ENCODE measurements at places on chromosomes 11 and 22. TPM values are rescaled to one million over a fixed set of nuclear protein-coding genes. Genes with fewer than 3 reads are reported as not detected.

- DNase-seq = no peak
- H3K4me1 ChIP-seq = no peaks in the 10 kb centered on the region
- H3K4me3 ChIP-seq = no peak overlapping the region
- no peaks in the 10 kb centered on the region for H3K36me3 ChIP-seq
- H3K27me3 ChIP-seq = peaks cover 5% of the 10 kb centered on the region
Measured at GRCh38 chr22:30829901-30830550, 135.4 kb downstream of the OSBP2 start.

- no peak overlapping the region for H3K27ac ChIP-seq
- no peaks in the 10 kb centered on the region for H3K27me3 ChIP-seq
Measured at GRCh38 chr11:107847184-107847583, 11.4 kb downstream of the SLC35F2 start.

DNA sequence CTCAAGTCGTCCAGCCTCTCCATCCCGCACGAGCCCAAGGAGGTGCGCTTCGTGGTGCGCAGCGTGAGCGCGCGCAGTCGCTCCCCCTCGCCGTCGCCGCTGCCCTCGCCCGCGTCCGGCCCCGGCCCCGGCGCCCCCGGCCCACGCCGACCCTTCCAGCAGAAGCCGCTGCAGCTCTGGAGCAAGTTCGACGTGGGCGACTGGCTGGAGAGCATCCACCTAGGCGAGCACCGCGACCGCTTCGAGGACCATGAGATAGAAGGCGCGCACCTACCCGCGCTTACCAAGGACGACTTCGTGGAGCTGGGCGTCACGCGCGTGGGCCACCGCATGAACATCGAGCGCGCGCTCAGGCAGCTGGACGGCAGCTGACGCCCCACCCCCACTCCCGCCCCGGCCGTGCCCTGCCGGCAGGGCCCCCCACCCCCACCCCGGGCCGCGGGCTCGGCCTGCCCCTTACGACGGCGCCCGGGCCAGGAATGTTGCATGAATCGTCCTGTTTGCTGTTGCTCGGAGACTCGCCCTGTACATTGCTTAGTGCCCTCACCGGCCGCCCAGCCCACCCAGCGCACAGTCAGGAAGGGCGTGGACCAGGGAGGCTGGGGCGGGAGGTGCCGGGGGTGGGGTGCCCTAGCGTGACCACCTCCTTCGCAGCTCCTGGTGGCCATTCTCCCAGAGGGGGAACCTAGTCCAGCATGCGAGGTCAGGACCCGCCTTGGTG, 6.9 kb upstream of the ACR start:
- H3K27ac ChIP-seq = no peak overlapping the region
- no peak for DNase-seq
- H3K4me3 ChIP-seq = no peak overlapping the region
- peaks cover 2% of the 10 kb centered on the region for H3K4me1 ChIP-seq
- H3K36me3 ChIP-seq = no peaks in the 10 kb centered on the region
- no peaks in the 10 kb centered on the region for H3K27me3 ChIP-seq

DNA sequence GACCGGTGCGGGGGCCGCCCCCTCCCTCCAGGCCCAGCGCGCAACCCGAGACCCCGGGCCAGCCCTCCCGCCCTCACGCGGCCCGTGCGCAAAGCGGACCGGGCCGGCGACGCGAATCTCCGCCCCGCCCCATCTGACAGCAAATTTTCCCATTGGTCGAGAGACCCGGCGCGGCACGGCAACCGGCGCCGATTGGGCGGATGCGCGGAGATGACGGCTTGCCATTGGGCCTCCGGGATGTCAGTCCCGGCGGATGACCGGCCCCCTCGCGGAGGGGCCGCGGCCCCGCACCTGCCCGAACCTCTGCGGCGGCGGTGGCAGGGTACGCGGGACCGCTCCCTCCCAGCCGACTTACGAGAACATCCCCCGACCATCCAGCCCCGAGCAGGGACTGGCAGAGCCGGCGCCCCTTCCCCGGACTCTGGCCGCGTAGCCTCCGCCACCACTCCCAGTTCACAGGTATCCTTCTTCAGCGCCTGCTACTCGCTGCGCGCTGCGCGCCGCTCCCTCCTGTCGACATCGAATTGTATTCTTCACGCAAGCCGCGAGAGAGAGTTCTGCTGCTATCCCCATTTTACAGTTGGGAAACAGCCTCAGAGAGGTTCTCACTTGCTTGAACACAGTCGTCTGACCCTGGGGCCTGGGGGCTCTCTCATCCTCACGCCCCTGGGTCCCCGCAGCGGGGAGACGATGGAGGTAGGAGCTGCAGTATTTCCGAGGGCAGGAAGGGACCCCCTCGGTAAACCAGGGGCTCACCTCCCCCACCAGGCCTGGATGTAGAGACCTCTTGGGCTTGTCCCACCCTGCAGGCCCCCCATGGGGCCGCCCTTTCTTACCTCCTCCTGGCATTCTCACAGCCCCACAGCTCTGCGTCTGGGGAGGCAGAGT, at the start of gene ARVCF:
Gene ARVCF (minus strand): TSS at position 90 of the 888 bp plus-strand sequence. CDS start 26,029 bp downstream, outside the sequence.
- peaks cover 28% of the 10 kb centered on the region for H3K27me3 ChIP-seq
- peaks cover 18% of the 10 kb centered on the region for H3K4me1 ChIP-seq
- H3K36me3 ChIP-seq = peaks cover 3% of the 10 kb centered on the region
- DNase-seq = peak; percentile 92
- H3K4me3 ChIP-seq = peak within 1 kb of the TSS; percentile 83

DNA sequence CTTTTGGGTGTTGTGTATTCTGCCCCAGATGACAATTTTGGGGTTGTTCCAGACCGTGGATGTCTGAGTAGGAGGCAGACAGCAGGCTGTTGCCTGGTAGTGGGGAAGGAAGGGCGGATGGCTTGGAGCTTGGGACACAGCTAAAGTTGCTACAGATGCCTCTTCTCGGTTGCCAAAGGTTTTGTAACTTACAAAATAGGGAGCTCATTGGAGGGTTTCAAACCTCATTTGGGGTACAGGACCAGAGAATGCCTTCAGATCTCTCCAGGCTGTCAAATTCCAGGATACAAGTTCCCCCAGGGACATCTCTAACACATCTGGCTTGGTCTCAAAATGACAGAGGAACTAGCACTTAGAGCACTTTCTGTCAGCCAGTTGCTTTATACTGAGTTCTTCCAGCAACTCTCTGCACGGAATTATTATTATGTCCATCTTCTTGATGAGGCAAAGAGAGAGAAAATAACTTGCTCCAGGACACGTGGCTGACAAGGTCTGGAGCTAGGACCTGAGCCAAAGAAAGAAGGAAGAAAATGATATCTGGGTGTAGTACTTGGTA, 56.0 kb downstream of the SLC1A2 start:
- no peaks in the 10 kb centered on the region for H3K27me3 ChIP-seq
- H3K36me3 ChIP-seq = no peaks in the 10 kb centered on the region
- no peaks in the 10 kb centered on the region for H3K4me1 ChIP-seq
- no peak overlapping the region for H3K4me3 ChIP-seq

- DNase-seq = no peak
- H3K4me1 ChIP-seq = no peaks in the 10 kb centered on the region
- H3K27ac ChIP-seq = no peak overlapping the region
- no peaks in the 10 kb centered on the region for H3K36me3 ChIP-seq
Measured at GRCh38 chr11:110000031-110000502, 93.1 kb upstream of the ZC3H12C start.

DNA sequence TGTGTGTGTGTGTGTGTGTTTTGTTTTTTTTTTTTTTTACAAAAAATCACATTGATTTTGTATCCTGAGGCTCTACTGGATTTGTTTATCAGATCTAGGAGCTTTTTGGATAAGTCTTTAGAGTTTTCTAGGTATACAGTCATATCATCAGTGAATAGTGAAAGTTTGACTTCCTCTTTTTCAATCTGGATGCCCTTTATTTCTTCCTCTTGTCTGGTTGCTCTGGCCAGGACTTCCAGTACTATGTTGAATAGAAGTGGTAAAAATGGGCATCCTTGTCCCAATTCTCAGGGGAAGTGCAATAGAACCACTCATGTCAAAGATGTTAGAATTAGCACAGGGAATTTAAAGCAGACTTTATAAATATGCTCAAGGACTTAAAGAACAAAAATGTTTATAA, 32.6 kb upstream of the PRDM11 start:
- no peak for DNase-seq
- H3K27me3 ChIP-seq = peaks cover 32% of the 10 kb centered on the region
- H3K36me3 ChIP-seq = no peaks in the 10 kb centered on the region
- no peak overlapping the region for H3K27ac ChIP-seq

GRCh38 chr22:39560127-39560526, 10.4 kb upstream of the CACNA1I start:
- H3K4me3 ChIP-seq = no peak overlapping the region
- peaks cover 3% of the 10 kb centered on the region for H3K4me1 ChIP-seq
- peaks cover 42% of the 10 kb centered on the region for H3K27me3 ChIP-seq
- no peaks in the 10 kb centered on the region for H3K36me3 ChIP-seq

GRCh38 chr11:119752345-119752871, 23.4 kb upstream of the NECTIN1 start:
- peaks cover 9% of the 10 kb centered on the region for H3K27me3 ChIP-seq
- no peak overlapping the region for H3K27ac ChIP-seq
- no peaks in the 10 kb centered on the region for H3K36me3 ChIP-seq
- DNase-seq = no peak
- H3K4me1 ChIP-seq = no peaks in the 10 kb centered on the region
- no peak overlapping the region for H3K4me3 ChIP-seq

- no peaks in the 10 kb centered on the region for H3K27me3 ChIP-seq
- H3K27ac ChIP-seq = no peak overlapping the region
- no peak overlapping the region for H3K4me3 ChIP-seq
Measured at GRCh38 chr11:85196968-85197367, 430.2 kb downstream of the DLG2 start.

DNA sequence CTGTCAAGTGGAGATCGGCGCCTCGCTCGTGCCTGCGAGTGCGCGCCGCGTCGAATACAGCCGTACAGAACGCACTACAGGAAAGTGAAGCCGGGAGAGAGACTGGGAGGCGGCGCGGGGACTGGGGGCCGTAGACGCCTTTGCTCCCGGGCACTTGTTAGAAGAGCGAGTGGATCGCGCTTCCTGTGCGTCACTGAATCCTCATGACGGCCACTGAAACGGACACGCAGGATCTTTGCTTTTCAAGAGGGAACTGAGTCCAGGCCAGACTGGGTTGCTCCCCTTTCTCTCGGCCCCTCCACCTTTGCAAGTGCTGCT, 314 bp downstream of the RIC8A start:
- H3K27ac ChIP-seq = peak overlapping the region; percentile 99
- H3K36me3 ChIP-seq = peaks cover 56% of the 10 kb centered on the region
- DNase-seq = no peak
- peak overlapping the region; percentile 95 for H3K4me3 ChIP-seq
- H3K27me3 ChIP-seq = no peaks in the 10 kb centered on the region

- peaks cover 53% of the 10 kb centered on the region for H3K4me1 ChIP-seq
- H3K27ac ChIP-seq = peak overlapping the region; percentile 91
- H3K4me3 ChIP-seq = peak overlapping the region; percentile 90
- peaks cover 13% of the 10 kb centered on the region for H3K27me3 ChIP-seq
- peak; percentile 17 for DNase-seq
Measured at GRCh38 chr11:7512525-7513233, 1.1 kb upstream of the PPFIBP2 start.

GRCh38 chr11:18754308-18754707, 28.3 kb upstream of the IGSF22 start:
- H3K36me3 ChIP-seq = no peaks in the 10 kb centered on the region
- no peak overlapping the region for H3K4me3 ChIP-seq

DNA sequence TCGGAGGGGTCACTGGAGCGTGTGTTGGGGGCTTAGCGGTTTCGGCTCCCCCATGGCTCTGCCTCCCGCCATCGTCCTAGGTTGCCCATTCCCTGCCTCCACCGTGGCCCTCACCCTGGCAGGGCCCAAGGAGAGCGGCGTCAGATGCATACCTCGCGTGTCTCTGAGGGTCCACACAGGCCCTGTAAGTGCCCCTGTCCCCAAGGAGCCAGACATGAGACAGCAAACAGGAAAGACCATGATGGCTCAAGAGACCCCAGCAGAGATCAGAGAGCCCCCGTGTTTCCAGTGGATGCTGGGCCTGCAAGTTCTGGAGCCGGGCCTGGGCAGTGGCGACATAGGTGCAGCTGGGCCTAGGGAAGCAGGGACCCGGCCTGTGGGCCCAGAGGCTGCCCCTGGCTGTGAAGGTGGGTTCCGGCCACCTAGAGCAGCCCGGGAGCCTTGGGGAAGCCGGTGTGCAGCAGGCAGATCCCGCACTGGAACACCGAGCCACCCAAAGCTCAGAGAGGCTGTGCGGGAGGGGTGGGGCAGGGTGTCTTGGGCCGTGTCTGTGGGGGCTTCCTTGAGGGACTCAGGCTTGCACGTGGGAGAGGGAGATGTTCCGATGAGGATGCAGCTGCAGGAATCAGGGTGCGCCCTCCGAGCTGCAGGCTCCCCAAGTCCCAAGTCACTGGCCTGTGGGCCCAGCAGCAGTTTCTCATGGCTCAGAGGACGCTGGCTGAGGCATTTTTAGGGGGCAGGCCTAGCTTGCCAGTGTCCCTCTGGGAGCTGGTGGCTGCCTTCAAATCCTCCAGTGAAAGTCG, 126.4 kb downstream of the KCNQ1OT1 start:
- no peak overlapping the region for H3K4me3 ChIP-seq
- no peaks in the 10 kb centered on the region for H3K36me3 ChIP-seq
- no peaks in the 10 kb centered on the region for H3K27me3 ChIP-seq
- H3K4me1 ChIP-seq = no peaks in the 10 kb centered on the region
- H3K27ac ChIP-seq = no peak overlapping the region

GRCh38 chr11:88666364-88666763, 328.8 kb upstream of the CTSC start:
- no peak overlapping the region for H3K4me3 ChIP-seq
- no peaks in the 10 kb centered on the region for H3K36me3 ChIP-seq
- no peaks in the 10 kb centered on the region for H3K4me1 ChIP-seq
- H3K27me3 ChIP-seq = no peaks in the 10 kb centered on the region
- DNase-seq = no peak

DNA sequence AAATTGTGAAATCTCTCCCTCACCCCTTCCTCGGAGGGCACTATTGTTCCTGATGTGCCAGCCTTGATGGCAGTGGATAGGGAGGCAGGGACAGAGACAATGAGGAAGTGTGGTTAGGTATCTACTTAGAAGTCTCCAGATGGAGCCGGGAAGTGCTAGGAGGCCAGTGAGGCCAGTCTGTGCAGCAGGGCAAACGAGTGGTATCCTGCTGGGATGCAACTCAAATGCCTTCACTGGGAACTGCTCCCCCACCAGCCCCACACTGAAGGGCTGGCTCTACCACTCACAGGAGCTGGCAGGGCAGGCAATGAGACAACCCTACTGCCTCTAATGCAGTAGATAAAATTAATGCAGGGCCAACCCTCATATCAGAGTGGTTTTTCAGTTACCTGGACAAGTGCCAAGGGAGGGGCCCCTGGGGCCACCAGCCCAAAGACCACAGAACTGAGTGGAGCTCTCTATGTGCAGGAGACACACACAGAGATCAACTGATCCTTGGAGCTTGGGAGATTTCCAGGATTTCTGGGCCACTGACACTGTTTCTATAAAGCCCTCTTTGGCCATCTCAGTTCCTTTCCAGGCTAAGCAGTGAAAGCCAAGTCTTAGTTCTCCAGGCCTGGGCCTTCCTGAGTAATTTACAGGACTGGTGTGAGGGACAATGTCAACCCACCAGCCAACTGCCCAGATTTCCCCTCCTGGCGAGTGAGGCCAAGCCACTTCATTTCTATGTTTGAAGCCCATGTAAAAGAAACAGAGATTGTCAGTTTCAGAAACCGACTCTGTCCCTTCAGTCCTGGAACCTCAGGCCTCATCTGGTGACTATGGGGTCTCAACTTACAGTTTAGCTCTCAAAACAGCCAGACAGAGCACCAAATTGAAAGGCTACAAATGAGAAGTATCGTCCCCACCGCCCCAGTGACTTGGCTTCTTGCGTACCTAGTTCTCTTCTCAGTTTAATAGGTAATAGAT, 4.1 kb downstream of the MIF start:
- peaks cover 23% of the 10 kb centered on the region for H3K36me3 ChIP-seq
- no peak for DNase-seq
- H3K27ac ChIP-seq = peak overlapping the region; percentile 2
- peaks cover 28% of the 10 kb centered on the region for H3K4me1 ChIP-seq
- no peak overlapping the region for H3K4me3 ChIP-seq

Gene CTSW
- total RNA-seq = 23.6 TPM

Gene ARHGAP20
- not detected for total RNA-seq

Gene FIBIN
- total RNA-seq = not detected

Gene CECR2
- total RNA-seq = 0.15 TPM

Gene GPR137
- total RNA-seq = 32.2 TPM

Gene CYB561A3
- total RNA-seq = 49.4 TPM

Gene SLC37A4
- total RNA-seq = 17.9 TPM
